Left forelimb (tissue), 1 donor: ENCODE measurements at places on chromosomes 16 and 17.

- DNase-seq, result no peak
Observed at GRCh38 chr17:44059101-44059892, 7.2 kb downstream of the LSM12 start.

DNA sequence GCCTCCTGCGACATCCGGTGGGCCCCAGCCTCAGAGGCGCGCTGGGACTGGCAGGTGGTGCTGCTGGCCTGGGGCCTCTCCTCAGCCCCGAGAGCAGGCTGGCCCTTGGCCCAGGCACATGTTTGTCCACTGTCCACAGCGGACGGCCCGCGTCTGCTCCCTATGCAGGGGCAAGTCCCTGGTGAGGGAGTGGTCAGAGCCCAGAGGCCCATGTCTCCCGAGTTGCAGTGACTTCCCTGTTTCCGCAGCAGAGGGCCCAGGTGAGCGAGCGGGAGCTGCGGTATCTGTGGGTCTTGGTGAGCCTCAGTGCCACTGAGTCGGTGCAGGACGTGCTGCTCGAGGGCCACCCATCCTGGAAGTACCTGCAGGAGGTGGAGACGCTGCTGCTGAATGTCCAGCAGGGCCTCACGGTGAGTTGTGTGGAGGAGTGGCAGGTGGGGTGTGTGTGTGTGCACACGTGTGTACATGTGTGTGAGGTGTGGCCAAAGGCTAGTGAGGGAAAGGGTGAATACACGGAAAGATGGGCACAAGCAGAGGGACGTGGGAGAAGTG lies 10.4 kb downstream of the IL34 start:
- no peak for DNase-seq

DNA sequence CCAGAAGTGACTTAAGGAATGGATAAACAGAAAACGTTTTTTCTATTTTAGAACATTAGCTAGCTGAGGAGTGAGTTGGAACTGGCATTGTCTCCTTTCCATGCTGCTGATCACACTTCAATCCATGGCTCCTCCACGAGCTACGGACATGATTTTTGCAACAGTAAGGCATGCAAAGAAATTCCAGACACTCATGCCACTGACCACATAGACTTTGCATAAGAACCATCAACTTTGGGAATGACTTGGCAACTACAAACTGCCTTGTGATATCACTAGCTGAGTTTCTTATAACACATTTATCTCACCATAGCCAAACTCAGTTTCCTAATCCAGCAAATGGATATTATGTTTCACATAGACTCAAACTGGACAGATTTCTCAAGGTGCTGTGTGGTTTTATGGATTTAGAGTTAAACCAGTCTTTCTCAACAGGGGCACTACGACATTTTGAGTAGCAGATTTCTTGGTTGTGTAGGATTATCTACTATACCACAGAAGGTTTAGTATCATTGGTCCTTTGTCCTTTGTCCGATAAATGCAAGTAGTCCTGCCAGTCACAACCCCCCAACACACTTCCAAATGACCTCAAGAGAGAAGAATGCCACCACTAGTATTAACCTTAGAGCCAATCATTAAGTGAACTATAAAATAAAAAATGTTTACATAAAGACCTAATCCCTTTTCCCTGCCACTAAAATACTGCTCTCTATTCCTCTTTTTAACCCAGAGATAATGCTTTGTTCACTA lies 48.3 kb upstream of the C17orf78 start:
- DNase-seq, result no peak

- DNase-seq, result no peak
Observed at GRCh38 chr17:930258-930657, 49.3 kb downstream of the NXN start.

GRCh38 chr16:2039274-2040031 lies 8.2 kb downstream of the NTHL1 start:
- DNase-seq, result peak; percentile 86

- DNase-seq, result no peak
Observed at GRCh38 chr17:78852709-78853121, 12.1 kb upstream of the USP36 start.

DNA sequence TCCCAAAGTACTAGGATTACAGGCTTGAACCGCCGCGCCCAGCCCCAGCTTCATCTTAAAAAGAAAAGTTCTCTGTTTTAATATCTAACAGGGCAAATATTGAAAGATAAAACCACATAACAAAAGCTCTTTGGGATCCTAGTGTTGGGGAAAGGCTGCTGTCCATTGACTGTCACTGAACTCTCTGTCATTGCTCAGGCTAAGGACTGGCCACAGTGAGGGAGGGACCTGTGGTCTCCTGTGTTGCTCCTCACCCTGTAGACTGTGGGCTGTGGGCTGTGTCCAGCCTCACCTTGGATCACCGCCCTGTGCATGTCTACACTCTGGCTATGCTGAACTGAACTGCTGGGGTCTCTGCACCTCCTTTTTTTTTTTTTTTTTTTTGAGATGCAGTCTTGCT lies 11.3 kb upstream of the PYDC1 start:
- no peak for DNase-seq

- DNase-seq, result no peak
Observed at GRCh38 chr16:4021070-4021779, 95.0 kb downstream of the ADCY9 start.

GRCh38 chr17:42586514-42587230 lies 9.1 kb upstream of the PSMC3IP start:
- DNase-seq, result no peak

- no peak for DNase-seq
Observed at GRCh38 chr16:48892893-48893292, 282.9 kb upstream of the N4BP1 start.

DNA sequence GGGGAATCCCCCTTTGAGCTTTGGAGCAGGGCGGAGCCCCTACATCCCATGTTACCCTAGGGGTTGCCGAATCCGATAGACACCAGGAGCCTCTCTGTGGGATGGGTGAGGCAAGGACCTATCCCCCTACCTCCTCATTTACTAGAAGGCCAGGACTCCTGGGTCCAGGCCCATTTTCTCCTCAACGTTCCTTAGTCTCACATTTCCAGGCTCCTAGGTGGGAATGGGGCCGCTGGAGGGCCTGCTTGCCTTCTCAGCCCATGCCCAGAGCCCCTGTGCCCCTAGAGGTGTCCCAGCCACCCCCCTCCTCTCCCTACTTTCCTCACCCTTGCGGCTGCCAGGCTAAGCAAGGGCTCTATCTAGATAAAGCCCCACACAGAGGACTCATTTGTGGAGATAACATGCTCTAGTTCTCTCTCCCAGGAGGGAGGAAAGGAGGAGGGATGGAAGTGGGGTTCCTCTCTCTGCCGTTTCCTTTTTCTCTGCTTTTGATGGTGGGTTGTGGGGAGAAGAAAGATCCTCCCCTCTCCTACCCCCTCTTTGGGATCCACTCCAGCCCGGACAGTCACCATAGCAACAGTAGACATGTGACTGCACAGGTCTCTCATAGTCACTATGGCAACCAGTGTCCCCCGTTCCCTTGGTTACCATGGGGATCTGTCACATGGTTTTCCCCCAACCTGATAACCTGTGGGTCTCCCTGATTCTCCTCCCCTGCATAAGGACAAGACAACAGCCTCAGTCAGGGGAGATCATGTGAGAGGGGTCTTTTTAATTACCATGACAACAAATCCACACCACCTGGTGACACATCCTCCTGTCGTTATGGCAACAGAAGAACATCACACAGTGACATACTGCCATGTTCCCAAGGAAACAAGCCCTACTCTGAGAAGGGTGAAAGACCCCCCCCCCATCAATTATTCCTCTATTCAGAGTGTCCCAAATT lies 5.2 kb downstream of the CACNA1G start:
- DNase-seq, result no peak
